ENCODE measurements at places on chromosomes 5 and 9. TPM values are rescaled to one million over a fixed set of nuclear protein-coding genes. Genes with fewer than 3 reads are reported as not detected.
A peak's percentile ranks its signal among the peaks of the same experiment; 100 is the strongest.

DNA sequence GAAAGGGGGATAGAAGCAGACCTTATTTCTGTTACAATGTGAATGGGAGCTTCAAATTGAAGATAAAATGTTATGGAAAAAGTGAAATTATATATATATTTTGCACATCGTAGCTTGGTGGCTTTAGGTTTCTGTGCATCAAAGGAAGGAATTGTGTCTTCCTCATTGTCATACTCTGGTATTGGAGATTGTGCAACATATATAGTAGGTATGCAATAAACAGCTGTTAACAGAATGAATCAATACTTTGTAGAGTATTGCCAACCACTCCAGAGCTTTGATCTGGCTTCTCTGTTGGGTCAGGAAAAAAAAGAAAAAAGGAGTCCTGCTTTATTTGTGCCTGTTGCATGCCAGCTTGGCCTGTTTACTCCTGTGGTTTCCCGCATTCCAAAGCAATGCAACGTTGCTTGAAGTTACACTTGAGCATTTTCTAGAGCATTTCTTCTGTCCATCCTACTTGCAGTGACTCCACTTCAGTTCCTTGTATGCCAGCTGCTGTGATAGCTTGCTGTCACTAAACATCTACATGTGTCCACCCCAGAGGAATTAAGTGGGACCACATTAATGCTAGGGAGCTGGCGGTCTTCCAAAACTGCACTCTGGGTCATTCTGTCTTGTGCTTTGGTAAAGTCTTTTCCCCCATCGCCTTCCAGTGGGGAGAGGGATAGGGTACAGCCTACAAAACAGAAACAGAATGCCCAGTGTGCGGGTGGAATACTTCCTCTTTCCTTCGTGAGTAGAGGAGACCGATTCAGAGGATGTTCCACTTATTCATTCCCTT lies 62.0 kb upstream of the MEF2C start:
- no peak for DNase-seq

GRCh38 chr5:31811210-31811609 lies 172.3 kb downstream of the PDZD2 start:
- DNase-seq: no peak

DNA sequence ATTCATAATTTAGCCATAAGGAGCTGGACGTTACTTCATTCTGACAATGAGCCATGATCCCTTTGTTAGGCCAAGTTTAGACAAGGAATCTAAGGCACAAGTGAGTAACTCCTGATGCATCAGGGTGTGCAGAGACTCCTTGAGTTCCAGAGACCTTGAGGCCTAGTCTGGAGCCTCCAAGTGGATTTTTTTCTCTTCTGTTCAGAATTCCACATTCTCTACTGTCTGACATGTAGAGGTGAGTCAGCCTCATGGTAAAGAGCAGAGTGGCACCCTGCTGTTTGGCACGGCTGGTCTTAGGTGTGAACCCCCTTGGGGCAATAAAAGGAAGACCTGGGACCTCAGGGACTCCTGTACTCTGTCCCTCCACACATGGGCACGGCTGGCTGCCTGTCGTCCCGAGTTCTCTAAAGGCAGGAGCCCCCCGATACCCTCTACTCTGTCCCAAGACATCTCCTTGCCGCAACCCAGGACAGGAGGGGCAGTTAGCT lies 22.0 kb upstream of the TGFBI start:
- DNase-seq: peak; percentile 92

DNA sequence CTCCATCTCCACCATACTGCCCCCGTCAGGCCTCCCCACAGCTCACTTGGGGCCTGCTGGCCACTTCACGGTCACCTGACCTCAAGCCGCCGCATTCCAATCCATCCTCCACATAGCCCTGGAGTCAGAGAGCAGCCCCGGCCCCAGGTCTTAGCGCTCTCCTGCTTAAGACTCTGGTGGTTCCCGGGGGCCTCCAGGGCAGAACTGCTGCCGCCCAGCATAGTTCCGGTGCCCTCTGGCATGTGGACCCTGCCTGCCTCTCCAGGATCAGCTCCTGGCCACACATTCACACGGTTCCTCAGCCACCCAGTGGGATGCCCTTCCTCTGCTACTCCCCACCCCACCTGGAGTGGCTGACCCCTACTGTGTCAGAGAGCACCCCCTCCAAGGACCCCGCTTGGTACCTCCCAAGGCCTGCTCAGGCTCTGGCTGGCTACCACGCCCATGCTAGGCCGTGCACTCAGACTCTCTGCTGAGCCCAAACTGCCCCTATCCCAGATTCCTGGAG lies 8.7 kb downstream of the PHYKPL start:
- DNase-seq: no peak

LHX3 gene
- 0.07 TPM for polyA plus RNA-seq

EPB41L4A gene
- 8.6 TPM for polyA plus RNA-seq

GRCh38 chr5:60295423-60295822 lies 401.9 kb upstream of the PDE4D start:
- no peak for DNase-seq

- DNase-seq: peak; percentile 57
Observed at GRCh38 chr5:32232441-32233219, 58.5 kb upstream of the GOLPH3 start.

DNA sequence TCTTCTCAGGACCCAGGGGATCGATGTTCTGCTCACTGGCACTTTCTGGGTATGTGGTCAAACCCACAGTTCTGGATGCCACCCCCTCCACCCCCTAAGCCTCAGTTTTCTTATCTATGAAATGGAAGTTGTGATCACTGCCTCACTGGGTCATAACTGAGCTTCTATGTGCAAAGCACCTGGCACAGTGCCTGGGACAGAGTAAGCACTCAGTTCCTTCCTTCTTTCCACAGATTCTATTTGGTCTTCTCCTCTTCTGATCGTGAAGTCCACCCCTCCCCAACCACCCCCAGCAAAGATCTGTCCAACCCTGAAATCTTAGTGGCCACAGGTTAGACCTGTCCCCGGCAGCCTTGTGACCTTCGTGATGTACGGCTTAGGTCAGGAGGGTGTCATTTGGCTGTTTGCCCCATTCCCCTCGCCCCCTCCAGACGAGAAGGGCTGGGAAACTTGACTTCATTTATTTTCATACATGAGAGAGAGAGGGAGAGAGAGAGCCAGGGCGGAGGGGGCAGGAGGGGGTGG lies 181.4 kb downstream of the FGF18 start:
- DNase-seq: no peak

DNA sequence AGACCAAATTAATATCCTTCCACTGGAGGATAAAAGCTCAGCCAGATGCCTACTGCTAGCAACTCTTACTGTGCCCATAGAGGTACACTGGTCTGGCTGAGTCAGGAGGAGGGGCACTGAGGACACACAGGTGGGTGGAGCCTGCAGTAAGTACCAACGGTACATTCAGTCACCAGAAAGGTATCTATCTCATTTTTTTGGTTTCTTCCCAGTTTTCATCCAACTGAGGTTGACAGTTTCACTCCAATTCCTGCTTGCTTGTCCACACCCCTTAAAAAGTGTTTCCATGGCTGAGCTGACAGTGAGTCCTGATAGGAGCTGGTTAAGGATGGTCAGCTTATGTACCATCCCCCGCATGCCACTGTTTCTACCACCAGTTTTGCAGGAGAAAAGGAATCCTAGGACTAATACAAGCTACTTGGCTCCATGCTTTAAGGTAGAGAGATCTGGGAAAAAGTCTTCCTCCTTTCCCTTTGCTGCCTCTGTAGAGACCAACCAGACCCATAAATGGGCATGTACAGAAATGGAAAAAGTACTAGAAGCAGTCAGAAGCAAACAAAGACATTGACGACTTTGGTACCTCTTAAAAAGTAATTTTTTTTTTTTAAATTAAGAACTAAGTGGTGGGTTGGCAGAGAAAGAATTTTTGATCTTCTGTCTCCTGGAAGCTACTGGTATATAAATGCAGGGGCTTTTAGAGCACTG lies 3.2 kb downstream of the ELL2 start:
- no peak for DNase-seq

AGXT2 gene
- polyA plus RNA-seq: not detected

DNA sequence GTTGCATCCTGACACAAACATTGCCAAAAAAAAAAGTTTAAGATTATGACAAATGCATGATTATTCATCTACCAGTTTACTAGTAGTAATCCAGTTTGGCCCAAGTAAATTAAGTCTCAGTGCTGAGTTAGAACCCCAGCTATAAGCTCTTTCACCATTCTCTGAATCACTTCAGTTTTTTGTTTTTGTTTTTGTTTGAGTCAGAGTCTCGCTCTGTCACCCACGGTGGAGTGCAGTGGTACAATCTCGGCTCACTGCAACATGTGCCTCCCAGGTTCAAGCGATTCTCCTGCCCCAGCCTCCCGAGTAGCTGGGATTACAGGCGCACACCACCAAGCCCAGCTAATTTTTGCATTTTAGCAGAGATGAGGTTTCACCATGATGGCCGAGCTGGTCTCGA lies 1.5 kb upstream of the PCYOX1L start:
- DNase-seq: no peak
